ENCODE measurements at places on chromosomes 16 and 17. TPM values are rescaled to one million over a fixed set of nuclear protein-coding genes. Genes with fewer than 3 reads are reported as not detected.

- DNase-seq: no peak
- H3K4me1 ChIP-seq: no peaks in the 10 kb centered on the region
- H3K36me3 ChIP-seq: no peaks in the 10 kb centered on the region
- H3K27me3 ChIP-seq: no peaks in the 10 kb centered on the region
These were observed 274.7 kb downstream of the HS3ST4 start for GRCh38 chr16:25966172-25967097.

GRCh38 chr17:7650509-7651096 lies at the start of gene ATP1B2:
Gene ATP1B2 (plus strand): TSS chr17:7650926. CDS start chr17:7651519, 593 bp downstream.
- peak; percentile 98 for DNase-seq
- no peak within 1 kb of the TSS for H3K27ac ChIP-seq
- H3K36me3 ChIP-seq: no peaks in the 10 kb centered on the region
- H3K4me3 ChIP-seq: peak within 1 kb of the TSS; percentile 80

DNA sequence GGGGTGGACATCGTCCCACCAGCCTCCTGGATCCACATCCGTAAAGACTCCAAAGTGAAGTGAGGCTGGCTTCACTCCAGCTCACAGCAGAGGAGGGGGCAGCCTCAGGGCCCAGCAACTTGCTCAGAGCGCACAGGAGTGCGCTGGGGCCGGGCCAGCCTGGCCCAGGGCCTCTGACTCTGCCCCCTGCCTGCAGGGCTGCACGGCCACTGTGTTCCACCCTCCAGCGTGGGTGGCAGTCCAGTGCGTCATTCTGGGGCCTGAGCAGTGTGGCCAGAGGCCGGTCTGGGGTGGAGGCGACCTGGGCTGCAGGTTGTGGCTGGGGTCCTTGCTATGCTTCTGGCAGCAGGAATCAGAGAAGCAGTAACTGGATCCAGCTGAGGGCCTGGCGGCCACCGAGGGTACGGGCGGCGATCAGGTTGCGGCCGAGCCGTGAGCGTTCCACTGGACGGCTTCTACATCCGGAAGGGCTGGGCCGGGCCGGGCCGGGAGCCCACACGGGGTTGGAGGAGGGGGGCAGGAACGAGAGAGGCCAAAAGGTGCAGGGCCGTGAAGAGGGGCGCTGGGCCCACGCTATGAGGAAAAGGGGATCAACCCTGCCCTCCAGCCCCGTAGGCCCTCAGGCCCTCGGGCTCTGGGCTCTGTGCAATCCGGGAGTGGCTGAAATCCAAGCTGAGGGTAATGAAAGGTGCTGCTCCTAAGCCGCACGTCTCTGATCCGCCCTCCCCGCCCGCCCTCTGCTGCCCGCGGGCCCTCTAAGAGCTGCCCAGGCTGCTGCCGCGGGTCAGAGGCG lies at the start of gene FSCN2:
Gene FSCN2, plus strand, starts transcription at position 787 of the 793 bp plus-strand sequence. CDS start 155 bp downstream, outside the sequence.
- H3K36me3 ChIP-seq: no peaks in the 10 kb centered on the region
- no peak for DNase-seq
- no peak within 1 kb of the TSS for H3K4me3 ChIP-seq
- H3K27me3 ChIP-seq: no peaks in the 10 kb centered on the region
- no peak within 1 kb of the TSS for H3K27ac ChIP-seq

DNA sequence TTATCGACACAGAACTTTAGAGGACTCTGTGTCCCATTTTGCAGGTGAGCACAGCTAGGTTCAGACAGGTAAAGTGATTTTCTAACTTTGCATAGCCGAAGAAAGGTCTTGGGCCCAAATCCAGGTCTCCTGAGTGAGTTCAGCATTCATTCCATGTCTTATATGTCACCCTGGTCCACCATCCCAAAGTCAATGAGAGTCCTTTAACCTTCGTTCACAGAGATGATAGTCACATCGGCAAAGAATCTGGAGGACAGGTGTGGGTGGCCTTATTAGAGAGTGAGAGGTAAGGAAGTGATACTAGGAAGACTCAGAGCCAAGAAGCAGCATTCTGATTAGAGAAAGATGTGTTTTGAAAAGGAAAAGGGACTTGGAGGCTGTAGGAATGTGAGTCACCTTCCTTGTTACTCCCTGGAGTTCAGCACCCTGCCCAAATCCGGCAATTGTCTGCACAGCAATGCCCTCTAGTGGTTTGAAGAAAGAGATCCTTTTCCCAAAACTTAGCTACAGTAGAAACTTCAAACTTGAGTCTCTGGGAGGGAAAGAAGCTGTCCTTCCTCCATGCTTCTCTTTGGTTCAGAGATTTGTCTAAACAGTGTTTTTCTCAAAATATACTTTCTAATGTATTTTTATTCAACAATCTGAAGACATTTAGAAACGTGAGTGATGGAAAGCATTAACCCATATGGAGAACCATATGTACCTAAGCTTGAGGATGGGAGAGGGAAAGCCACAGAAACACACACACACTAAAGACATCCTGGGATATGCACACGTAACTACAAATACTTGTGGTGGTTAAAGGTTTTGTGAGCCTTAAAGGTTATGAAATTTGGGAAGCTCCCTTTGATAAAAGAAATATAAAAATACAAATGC lies 96.4 kb upstream of the SHISA6 start:
- no peaks in the 10 kb centered on the region for H3K27me3 ChIP-seq
- H3K27ac ChIP-seq: no peak overlapping the region
- peak; percentile 85 for DNase-seq
- no peaks in the 10 kb centered on the region for H3K4me1 ChIP-seq
- H3K4me3 ChIP-seq: no peak overlapping the region
- no peaks in the 10 kb centered on the region for H3K36me3 ChIP-seq

GRCh38 chr17:40361063-40361924 lies 3.2 kb downstream of the GJD3 start:
- no peak overlapping the region for H3K4me3 ChIP-seq
- peaks cover 15% of the 10 kb centered on the region for H3K27me3 ChIP-seq
- H3K4me1 ChIP-seq: no peaks in the 10 kb centered on the region
- no peak overlapping the region for H3K27ac ChIP-seq

DNA sequence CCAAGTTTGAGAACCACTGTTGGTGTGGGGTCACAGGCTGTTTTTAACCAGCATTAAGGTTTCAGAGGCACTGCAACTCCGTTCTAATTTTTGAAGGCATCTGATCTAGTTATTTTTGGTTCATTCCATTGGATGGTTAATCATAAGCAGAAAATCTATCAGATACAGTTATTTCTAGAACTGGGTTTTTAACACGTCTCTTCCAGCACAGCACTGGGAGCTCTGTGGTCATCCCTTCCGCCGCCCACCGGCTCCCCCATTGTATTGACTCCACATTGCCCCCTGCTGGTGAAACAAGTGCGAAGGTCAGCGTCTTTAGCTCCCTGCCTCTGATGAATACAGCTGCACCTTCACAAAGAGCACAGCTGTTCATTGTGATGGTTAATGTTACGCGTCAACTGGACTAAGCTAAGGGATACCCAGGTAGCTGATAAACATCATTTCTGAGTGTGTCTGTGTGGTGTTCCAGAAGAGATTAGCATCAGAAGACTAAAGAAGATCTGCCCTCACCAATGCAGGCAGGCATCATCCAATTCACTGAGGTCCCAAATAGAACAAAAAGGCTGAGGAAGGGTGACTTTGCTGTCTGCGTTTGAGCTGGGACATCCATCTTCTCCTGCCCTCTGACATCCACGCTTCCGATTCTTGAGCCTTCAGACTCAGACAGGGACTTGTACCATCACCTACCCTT lies 8.5 kb downstream of the CCL18 start:
- no peaks in the 10 kb centered on the region for H3K36me3 ChIP-seq
- H3K4me1 ChIP-seq: no peaks in the 10 kb centered on the region
- H3K27ac ChIP-seq: no peak overlapping the region
- DNase-seq: peak; percentile 95
- no peak overlapping the region for H3K4me3 ChIP-seq
- peaks cover 6% of the 10 kb centered on the region for H3K27me3 ChIP-seq

DNA sequence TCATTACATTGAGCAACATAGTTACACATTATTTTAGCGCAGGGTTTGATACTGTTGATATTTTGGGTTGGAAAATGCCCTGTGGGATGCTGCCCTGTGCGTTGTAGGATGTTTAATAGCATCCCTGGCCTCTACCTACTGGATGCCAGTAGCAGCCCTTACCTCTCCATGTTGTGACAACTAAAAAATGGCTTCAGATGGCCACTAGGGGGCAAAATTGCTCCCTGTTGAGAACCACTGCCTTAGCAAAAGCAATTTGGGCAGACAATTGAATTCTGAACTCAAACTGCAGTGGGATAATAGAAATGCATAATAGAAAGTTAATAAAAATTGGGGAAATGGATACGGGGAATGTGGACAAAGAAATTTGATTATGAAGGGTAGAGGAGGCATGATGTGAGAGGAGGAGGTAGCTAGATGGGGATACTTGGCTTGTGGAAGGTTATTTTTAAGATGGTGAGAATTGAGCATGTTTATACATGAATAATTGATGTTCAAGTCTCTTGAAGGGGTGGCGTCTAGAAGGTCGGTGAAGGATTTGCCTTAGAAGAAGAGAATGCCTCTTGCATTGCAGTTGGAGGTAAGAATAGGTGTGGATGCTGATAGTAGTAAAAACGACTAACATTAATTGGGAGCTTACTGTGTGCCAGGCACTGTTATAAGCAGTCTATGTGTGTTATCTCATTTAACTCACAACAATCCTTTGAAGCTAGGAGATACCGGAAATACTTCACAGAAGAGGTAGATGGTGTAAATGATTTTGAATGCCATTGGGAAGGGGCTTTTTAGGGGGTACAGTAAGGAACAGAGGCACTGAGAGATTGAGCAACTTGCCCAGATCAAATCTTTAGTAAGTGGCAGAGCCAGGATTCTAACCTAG lies 19.0 kb downstream of the HEATR9 start:
- peaks cover 69% of the 10 kb centered on the region for H3K36me3 ChIP-seq
- no peak overlapping the region for H3K27ac ChIP-seq
- H3K4me1 ChIP-seq: no peaks in the 10 kb centered on the region
- H3K27me3 ChIP-seq: no peaks in the 10 kb centered on the region

- no peaks in the 10 kb centered on the region for H3K27me3 ChIP-seq
- H3K27ac ChIP-seq: no peak overlapping the region
- DNase-seq: no peak
These were observed 140.1 kb downstream of the ITFG1 start for GRCh38 chr16:47320546-47321310.

- H3K27ac ChIP-seq: no peak overlapping the region
- DNase-seq: no peak
- H3K4me1 ChIP-seq: peaks cover 10% of the 10 kb centered on the region
- H3K36me3 ChIP-seq: no peaks in the 10 kb centered on the region
These were observed 111.4 kb downstream of the IRX3 start for GRCh38 chr16:54175169-54175551.

DNA sequence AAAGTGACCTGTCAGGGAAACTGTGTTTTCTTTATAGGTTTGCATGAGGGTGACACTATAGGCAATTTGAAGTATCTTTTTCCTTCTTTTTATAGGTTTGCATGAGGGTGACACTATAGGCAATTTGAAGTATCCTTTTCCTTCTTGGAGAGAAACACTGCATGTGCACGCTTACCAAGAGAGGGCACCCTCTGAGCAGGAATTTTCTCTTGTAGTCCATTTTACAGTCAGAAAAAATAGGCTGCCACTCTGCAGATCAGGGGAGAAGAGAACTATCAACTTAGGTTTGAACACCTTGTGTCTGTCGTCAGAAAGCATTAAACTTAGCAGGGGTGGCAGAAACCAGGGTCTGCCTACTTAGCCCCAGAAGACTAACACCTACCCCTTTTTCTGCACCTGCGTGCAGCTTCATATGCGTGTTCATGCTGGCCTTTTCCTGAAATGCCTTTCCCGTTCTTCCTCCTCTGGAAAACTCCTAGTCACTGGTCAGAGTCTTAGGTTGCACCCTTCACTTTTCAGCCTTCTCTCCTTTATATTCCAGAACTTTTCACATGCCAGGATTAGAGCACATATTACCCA lies 16.4 kb upstream of the SMIM36 start:
- no peaks in the 10 kb centered on the region for H3K27me3 ChIP-seq
- no peak overlapping the region for H3K27ac ChIP-seq
- H3K4me3 ChIP-seq: no peak overlapping the region
- no peaks in the 10 kb centered on the region for H3K36me3 ChIP-seq
- peak; percentile 82 for DNase-seq
- H3K4me1 ChIP-seq: peaks cover 12% of the 10 kb centered on the region

DNA sequence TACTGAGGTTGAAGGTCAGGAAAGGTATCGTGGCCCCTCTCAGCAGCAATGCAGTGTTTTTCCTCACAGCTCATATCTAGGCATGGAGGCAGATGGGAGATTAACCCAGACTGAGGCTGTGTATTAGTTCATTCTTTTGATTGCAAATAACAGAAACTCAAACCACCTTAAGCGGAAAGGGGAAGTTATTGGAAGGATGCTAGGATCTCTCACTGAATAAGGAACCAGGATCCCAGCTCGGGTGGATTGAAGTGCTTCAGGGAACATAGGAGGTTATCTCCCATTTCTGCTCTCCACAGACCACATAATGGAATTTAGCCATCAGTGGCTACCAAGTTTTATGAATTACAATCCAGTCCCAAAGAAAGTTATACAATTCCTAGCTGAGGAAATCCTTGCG lies 8.2 kb downstream of the ZNF689 start:
- H3K27me3 ChIP-seq: no peaks in the 10 kb centered on the region
- H3K4me3 ChIP-seq: no peak overlapping the region
- H3K36me3 ChIP-seq: peaks cover 24% of the 10 kb centered on the region
- DNase-seq: no peak
- H3K4me1 ChIP-seq: no peaks in the 10 kb centered on the region

DNA sequence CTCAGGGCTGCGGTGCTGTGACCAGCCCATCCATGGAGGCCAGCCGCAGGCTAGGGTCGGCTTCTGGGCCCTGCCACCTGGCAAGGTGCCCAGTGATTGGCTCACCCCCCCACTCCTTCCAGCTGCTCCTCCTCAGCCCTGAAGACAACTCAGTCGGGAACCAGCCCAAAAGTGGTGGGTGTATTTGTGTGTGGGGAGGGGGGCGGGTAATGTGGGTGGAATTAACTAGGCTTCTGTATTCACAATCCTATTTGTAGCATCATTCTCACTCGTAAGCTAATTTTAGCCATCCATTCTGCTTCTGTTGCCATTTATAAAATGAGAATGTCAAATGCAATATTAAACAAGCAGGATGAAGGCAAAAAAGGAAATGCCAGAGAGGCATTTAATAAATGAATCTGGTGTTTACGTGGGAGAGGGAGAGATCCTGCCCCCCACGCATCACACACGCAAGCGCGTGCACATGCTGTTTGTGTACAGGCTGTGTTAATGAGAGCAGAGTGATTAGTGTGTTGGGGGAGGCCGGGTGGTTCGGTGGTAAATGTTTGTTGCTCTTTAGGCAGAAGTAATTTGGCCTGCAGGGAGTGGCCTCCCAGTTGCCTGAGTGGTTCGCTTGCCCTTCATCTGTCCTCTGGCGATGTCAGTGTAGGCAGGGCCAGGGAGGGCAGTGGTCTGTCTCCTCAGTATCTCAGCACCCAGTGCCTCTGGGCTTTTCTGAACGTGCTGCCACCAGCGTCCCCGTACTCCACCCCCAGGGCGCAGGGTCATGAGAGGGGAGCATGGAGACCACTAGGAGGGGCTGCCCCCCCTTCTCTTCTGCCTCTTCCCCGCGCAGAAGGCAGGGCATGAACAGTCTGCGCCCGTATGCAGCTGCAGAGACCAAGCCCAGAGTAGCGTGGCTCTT lies 140.1 kb downstream of the CCDC182 start:
- no peak overlapping the region for H3K4me3 ChIP-seq
- no peaks in the 10 kb centered on the region for H3K27me3 ChIP-seq
- H3K4me1 ChIP-seq: peaks cover 10% of the 10 kb centered on the region
- peak overlapping the region; percentile 51 for H3K27ac ChIP-seq

The MEIOB gene
- not detected for total RNA-seq

The OR1D2 gene
- total RNA-seq: not detected

The ZNRF1 gene
- 46.1 TPM for total RNA-seq

The KLHDC4 gene
- 53.2 TPM for total RNA-seq

The HYDIN gene
- total RNA-seq: 6.5 TPM

The MYH3 gene
- 1.1 TPM for total RNA-seq

The AIPL1 gene
- not detected for total RNA-seq

The LDHD gene
- 3.5 TPM for total RNA-seq

All from endodermal cell (in vitro differentiated cells).